ENCODE measurements at places on chromosomes 6 and 20.

DNA sequence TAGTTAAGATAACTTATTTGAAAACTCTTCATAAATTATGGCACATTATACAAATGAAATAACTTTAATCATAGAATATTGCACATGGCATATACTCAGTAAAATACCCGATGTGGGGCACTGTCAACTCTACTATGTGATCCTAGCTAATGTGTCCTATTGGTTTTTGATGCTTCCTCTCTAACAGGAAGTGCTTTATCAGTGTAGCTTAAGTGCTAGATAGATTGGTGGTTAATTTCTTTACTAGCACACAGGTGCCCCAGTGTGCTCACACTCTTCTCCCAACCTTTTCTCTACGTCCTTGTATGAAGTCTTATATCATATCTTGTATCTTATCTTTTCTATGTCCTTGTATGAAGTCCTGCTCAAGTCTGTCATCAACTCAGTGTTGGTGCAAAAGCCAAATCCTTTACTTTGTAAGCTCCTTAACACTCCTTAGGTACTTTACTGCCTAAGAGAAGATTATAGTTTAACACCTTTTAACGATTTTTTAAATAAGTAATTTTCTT, 358.9 kb downstream of the CENPW start:
- DNase-seq = no peak

DNA sequence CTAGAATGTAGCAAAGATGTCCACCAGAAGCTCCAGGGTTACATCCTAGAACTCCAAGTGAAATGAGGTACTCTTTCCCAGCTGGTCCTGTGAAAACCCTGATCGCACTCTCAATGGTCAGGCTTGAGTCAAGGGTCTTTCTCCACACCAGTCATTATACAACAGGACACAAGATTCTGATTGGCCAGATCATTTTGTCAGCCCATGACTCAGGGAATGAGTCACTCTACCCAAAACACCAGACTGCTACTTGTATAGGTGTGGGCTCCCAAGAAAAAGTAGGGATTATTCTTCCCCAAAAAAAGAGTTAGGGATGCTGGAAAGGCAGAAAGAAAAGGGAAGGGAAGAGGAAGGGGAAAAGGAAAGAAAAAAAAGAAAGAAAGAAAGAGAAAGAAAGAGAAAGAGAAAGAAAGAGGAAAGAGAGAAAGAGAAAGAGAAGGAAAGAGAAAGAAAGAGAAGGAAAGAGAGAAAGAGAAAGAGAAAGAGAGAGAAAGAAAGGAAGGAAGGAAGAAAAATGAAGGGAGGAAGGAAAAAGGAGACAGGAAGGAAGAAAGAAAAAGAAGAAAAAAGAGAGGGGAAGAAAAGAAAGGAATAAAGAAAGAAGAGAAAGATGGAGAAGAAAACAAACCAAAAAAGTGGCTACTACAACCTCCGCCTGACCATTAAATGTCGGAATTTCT, 30.5 kb downstream of the ANKEF1 start:
- no peak for DNase-seq

GRCh38 chr20:23554401-23554800, 13.9 kb downstream of the CST9L start:
- no peak for DNase-seq

DNA sequence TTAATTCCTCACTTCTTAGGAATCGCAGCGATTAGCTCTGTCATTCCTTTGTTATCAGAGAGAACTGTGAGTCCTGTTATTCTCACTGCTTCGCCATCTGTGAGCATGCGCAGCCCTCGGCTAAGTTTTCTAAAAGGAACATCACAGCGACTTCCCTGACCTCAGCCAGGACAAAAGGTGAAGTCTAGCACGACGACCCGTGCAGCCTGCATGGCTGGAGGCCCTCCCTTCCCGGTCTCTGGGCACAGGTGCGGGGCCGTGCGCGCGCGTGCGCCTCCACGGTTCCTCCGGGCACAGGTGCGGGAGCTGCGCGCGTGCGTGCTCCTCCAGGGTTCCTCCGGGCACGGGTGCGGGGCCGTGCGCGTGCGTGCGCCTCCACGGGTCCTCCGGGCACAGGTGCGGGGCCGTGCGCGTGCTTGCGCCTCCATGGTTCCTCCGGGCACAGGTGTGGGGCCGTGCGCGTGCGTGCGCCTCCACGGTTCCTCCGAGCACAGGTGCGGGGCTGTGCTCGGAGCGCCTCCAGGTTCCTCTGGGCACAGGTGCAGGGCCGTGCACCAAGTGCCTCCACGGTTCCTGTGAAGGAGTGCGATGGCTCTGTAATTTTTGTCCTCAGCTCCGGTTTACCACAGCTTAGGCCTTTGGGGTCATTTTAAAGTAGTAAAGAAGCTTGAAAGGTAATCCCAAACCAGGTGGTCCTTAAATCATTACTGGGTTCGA, 212.3 kb downstream of the ERMARD start:
- DNase-seq = no peak

DNA sequence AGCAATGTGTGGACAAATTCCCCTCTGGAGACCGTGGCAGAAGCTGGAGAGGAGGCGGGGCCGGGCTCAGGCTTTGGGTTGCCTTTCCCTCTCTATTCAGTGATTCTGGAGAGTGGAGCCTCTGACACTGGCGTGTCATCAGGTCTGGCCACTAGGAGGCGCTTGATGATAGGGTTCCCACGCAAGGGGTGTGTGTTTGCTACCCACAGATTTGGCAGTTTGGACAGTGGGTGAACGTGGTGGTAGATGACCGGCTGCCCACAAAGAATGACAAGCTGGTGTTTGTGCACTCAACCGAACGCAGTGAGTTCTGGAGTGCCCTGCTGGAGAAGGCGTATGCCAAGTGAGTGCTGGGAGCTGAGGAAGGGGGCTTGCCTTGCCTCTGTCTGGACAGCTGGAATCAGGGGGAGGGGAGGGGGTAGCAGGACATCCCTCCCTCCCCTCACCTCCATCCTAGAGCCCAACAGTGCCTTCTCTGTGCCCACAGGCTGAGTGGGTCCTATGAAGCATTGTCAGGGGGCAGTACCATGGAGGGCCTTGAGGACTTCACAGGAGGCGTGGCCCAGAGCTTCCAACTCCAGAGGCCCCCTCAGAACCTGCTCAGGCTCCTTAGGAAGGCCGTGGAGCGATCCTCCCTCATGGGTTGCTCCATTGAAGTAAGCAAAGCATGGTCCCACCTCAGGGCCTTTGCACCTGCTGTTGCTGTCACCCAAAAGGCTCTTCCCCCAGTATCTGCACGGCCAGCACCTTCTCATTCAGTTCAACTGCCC, 14.3 kb downstream of the CAPN11 start:
- DNase-seq = peak; percentile 60

- DNase-seq = no peak
Measured at GRCh38 chr6:8623441-8623840, 188.1 kb upstream of the SLC35B3 start.

GRCh38 chr6:154513601-154514320, 3.3 kb upstream of the CNKSR3 start:
- no peak for DNase-seq

DNA sequence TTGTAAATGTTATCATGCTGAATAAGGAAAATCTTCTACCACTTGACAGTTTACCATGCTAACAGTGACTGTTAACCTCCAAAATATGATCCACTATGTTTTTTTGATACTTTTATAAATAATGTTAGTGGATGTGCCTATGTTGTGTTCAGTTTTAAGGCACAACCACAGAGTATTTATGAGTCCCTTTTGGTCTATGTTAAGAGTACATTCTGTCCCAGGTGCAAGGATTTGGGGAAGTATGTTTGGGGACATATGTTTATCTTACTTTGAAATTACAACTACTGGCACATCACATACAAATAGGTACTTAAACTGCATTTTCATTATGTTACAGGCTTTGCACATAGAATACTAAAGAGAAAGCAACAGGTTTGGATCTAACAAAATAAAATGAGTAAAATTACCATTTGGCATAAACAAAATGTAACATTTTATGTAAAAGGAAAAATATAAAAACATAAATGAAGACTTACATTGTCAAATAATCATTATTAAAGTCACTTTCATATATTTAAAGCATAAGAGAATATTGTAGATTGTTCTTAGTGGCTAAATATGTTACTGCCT, 71.2 kb downstream of the SESN1 start:
- no peak for DNase-seq

- no peak for DNase-seq
Measured at GRCh38 chr6:87407561-87407900, 241 bp upstream of the CFAP206 start.

DNA sequence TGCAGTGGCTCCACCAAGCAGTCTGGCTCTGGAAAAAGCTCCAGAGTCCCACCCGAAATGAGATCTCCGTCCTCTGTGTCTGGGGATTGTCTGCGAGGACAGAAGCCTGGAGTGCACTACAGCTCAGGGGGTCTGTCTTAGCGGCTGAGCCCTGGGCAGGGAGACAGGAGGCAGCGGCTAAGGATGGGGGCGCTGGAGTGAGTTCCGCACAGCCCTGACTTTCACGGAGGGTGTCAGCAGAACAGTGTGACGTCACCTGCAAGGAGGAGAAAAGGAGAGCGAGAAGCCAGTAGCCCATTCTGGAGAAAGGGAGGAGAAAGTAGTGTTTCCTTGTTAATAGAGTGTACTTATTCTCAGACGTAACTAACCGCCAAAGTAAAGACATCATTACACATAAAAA, 97.6 kb downstream of the FAM50B start:
- DNase-seq = no peak

DNA sequence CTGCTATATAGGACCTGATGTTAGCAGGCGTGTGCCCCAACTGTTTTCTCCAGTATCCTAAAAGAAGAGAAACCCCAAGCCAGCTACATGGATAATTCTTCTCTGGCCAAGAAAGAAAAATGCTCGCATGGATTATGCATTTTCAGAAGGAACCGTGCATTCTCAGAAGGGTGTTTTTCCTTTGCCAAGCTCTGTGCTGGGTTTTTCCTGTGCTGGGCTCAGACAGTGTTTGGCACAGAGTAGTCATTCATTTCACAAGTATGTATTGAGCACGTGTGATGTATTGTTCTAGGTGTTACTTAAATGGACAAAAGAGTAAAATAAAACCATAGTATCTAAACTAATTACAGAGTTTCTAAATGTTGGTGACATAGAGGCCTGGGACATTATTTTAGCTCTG, 62.7 kb upstream of the ZNF133 start:
- no peak for DNase-seq

GRCh38 chr20:11582060-11582459, 335.6 kb upstream of the BTBD3 start:
- no peak for DNase-seq

GRCh38 chr20:40336533-40336932, 352.5 kb downstream of the MAFB start:
- no peak for DNase-seq

DNA sequence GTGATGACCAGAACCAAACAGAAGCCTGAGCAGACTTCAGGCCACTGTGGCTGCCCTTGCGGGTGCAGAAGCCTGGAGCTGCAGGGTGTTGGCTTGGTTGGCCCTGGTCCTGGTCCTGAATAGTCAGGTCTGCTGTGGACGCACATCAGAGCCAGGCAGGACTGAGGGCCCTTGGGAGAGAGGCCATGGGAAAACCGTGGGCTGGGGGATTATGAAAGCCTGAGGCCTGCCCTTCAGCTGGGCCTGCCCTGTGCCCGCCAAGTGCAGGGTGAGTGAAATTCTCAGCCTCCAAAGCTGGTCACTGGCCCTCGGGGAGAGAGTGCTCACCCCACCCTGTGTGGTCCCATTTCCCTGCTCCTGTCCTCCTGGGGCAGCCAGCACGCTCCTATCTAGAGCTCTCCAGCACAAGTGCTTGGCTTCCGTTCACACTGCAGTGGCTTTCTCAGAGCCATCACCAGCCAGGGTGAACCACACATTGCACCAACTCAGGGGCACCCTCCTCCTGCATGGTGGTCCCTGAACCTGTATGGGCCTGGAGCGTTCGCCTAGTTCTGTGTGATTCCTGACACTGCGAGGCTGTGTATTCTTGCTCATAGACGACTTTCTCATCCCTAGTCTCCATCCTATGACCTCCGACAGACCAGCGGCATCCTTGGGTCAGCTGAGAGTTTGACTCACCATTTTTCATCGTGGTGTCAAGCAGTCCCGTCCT, 146.1 kb downstream of the TTLL2 start:
- DNase-seq = no peak

GRCh38 chr6:159505140-159505922, 187.7 kb downstream of the SOD2 start:
- no peak for DNase-seq

- no peak for DNase-seq
Measured at GRCh38 chr6:27468334-27468733, 4.6 kb downstream of the ZNF184 start.

GRCh38 chr6:41670703-41671360, 32.6 kb downstream of the MDFI start:
- DNase-seq = no peak

Measured in substantia nigra (tissue), 51 donors.